CD4-positive, alpha-beta T cell treated with Interleukin-4 for 1 hour (primary cell): ENCODE measurements at places on chromosomes 13 and 19.

DNA sequence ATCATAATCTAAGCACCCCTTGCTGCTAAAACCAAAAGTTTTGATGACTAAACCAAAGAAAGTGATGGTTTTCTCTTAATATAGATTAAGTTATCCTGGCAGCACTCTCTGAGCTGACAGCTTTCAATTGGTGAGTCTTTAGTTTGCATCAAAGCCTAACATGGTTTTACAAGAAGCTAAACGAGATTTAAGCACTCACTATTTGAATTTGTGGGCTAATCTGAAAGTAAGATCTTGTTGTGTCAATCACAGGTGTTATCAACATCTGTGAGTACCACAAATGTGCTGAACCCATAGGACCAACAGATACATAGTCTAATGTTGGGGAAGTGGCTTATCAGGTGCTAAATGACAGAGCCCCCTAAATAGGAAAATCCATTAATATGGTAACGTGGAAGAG, 223.9 kb downstream of the LHFPL6 start:
- DNase-seq: no peak

DNA sequence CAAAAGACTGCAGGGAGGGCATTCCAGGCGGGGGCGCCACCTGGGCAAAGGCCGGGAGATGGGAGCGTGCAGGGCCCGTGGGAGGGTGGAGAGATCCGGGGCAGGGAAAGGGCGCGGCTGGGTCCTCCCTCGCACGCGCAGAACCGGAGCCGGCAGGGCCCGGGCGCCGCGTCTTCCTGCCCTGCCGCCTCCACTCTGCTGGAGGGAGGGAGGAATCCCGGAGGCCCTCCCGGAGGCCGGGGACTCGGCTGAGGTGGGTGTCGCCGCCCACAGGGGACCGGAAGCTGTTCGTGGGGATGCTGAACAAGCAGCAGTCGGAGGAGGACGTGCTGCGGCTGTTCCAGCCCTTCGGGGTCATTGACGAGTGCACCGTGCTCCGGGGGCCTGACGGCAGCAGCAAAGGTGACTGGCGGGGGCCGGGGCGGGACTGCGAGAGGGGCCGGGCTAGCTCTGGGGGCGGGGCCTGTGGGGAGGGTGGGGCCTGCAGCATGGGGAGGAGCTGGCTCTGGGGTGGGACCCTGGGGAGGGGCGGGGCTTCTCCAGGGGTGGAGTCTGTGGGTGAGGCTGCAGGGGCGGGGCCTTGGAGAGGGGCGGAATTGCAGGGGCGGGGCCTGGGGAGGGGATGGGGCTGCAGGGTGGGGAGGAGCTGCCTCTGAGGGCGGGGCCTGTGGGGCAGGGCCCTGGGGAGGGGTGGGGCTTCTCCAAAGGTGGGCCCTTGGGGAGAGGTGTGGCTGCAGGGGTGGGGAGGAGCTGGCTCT, 51.3 kb downstream of the CELF5 start:
- peak; percentile 90 for DNase-seq

DNA sequence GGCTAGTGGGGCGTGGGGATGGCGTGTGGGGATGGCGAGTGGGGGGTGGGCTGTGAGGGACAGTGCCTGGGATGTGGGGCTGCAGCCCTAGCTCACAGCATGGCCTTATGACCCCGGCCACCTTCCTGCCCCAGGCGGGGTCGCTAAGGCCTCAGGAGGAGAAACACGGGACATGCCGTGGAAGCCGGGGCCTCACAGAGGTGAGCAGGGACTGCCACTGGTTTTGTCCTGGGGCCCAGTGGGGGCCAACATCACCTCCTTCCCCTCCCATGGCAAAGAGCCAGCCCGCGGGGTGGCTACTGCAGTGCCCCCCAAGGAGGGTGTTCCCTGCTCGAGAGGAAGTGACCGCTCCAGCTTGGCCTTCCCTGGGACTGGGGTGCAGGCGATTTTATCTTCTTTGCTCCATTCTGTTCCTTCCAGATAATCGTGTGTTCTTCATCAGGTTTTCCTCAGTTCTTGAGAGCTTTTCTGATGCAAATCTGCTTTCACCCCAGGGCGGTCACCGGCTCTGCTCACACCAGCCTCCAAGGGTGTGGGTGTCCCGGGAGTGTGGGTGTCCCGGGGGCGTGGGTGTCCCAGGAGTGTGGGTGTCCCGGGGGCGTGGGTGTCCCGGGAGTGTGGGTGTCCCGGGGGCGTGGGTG, 1.2 kb downstream of the F7 start:
- no peak for DNase-seq

DNA sequence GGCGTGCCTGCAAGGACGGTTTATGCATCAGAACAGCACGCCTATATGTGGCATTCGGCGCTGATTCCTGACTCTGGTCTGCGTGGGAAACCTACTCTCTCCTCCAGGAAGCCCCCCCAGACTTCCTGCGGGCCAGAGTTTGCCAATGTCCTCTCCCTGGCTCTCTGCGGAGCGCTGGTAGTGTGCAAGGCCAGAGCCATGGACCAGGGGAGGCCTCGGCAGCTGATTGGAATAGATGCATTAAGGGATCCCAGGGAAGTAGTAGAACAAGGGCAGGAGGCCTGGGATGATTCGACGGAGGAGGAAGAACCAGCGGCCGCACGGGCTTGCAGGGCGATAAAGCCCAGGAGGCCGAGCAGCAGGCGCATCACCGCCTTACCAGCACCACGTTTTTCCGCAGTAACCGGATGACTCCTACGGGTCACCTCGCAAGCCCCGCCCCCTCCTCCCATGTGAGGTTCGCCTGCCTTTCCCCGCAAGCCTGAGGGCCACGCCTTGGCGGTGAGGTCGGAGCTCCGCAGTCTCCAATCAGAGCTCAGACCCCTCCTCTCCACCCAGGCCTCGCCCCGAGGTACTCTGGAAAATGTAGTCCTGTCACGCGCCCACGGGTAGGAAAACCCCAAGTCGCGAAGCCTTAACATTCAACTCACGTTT, 5.0 kb downstream of the CLEC11A start:
- DNase-seq: peak; percentile 65

GRCh38 chr13:68124437-68125086, 894.4 kb upstream of the PCDH9 start:
- DNase-seq: no peak

DNA sequence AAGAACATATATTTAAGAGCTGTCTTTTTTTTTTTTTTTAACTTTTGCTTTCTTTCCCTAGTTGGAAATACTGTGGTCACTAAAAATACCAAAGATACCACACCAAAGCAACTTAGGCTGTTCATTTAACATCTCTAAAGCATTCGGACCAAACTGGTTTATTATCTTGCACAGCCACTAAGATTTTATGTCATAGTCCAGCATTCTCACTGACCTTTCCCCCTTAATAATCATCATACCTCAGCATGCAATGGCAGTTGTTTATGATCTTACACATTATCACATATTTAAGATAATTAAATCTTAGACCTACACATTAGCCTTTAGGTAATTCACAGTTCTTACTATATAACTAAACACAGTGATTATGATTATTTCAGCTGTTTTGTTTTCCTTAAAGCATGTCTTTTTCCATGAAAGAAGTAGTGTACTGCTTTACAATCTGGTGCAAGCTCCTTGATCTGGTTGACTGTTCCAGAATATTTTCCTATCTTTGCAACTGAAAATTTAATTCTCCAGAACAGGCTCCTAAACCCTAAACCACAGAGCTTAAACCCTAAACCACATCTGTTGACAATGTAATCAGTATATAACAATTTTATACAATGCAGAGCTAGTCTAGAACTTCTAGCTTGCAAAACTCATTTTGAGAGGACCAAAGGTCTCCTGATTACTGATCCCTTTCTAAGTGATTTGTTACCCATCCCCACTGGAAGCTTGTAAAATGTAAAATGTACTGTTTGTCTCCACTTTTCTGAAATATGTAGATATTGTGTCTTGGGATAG, 74.2 kb downstream of the CDK8 start:
- DNase-seq: no peak

GRCh38 chr13:32414580-32414979, 13.3 kb downstream of the N4BP2L1 start:
- DNase-seq: no peak

- no peak for DNase-seq
Measured at GRCh38 chr19:10963865-10964264, 3.0 kb downstream of the SMARCA4 start.
